Tongue (tissue), 3 donors: ENCODE measurements at places on chromosomes 11 and 22.

DNA sequence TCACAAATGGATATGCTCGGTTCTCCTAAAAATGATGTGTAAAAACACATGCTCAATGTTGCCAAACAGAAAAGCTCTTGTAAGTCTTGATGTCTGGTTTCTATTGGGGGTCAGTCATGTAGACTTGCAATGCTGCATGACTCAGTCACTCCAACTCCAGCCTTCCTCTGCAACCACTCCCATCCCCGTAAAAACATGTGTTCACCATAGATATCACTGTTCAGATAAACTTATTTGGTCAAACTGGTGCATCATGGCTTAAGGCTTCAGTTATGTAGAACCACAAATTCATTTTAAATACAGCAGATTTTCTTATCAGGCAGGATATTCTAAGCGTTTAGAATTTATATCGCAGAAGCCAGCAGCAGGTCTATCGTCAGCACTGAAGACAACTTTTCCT, 298.4 kb upstream of the LUZP2 start:
- no peak for DNase-seq

DNA sequence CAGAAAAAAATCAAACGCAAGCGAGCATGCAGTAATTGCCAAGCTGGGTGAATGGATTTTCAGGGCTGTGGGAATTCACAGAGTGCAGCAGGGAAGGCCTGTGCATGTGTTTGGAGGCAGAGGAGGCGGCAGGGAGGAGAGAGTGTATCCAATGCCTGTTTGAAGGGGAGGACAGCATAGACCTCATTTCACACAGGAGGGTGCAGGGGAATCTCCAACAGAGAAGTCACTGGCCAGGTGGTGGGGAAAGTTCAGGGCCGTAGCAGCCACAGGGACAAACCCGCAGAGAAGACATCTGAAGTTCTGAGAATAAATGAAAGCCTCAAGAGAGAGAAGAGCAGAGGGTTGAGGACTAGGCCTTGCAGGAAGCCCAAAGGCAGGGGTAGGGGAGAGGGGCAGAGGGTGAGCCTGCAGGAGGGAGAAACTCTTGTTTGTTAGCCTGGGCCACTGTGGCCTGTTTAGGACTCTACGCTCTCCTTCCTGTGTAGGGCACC, 19.2 kb upstream of the KDM2A start:
- no peak for DNase-seq

DNA sequence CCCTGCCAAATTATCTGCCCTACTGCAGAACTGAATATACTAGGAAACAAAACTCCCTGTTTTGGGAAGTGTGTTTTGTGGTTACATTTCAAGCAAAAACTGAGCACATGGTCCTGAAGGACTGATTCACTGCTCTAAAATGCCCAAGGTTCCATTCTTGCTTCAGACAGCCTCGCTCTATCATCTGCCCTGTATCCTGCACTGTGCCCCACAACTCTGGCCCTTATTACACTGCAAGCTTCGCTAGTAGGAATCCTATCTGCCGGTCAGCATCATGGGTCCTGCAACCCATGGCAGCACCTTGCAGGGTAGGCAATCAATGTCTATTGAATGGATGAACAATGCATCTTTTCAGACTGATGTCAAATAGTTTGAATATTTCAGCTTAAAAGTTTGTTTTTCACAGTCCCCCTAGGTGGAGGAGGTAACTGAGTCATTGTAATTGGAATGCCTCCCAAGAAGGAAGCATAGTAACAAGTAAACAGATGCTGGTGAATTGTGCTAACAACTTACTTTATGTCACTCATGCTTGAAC, 21.3 kb downstream of the LAYN start:
- DNase-seq = no peak

- peak; percentile 12 for DNase-seq
Observed at GRCh38 chr11:115084231-115084630, 405.9 kb downstream of the NXPE2 start.

DNA sequence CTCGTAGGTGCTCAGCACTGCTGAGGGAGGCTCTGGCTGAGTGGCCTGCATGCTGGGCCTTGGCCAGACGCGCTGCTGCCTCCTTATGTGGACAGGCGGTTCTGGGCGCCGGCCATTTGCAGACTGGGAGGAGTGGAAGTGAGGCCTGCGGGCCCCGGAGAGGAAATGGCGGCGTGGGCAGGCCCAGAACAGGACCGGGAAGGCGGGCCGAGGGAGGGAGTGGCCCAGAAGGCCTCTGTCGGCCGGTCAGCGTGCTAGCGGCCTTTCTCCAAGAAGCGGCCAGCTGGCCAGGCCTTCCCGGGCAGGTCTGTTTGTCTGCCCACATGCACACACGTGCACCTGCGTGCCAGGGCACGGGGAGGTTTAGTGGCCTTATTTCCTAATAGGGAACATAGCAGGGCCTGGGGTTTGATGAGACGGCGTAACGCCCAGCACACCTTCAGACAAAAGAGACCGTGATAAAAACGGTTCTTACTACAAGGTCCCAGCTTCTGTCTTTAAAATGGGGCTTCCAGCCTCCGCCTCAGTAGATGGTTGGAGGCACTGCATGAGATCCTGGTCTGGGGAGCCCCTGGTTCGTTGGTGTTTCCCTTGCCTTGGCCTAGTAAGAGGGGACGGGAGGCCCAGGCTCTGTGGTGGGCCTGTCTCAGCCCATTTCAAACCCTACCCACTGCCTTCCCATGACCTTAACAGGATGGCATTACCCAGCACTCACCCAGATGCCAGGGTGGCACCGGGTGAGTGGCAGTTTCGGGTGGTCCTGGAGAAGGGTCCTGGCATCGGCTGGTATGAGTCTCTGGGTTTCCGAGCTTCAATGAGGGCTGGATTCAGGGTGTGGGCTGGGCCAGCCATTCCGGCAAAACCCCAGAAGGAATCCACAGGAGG, 65.1 kb upstream of the PPARA start:
- DNase-seq = no peak

DNA sequence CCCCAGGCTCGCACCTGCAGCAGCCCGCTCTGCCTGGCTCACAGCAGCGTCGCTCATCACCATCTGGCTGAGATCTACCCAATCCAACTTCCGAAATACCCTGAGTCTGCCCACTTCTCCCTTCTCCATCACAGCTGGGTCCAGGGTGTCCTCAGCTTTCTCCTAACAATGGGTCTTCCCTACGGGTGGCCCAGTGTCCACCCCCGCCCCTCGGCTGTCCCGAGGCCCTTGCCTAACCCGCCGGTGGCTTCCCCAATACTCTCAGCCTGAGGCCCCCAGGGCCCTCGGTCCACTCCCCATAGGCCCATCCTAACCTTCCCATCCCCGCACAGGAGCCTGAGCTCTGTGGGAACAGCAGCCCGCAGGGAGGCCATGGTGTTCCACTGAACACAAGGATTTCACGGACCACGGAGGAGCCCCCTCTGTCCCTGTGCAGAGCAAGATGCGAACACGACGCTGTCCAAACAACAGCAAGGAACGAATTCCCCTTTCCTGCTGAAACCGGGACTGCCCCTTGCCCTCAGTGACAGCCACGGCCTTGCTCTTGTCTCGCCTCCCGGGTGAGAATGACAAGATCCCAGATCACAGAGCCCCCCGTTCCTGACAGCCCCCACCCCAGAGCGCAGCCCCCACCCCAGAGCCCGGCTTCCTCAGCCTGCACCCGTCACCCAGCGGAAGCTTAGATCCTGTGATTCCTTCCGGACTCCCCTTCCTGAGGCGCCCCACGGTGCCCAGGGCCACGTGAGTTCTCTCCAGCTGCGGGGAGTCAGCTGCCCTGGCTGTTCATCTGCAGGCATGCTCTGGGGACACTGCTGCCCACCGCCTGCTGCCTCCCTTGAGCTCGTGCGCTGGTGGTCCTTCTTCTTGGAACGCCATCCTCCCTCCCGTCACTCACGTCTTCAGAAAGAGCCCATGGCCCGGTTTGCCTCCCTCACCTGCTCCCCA, 48.8 kb upstream of the CARS1 start:
- no peak for DNase-seq

- no peak for DNase-seq
Observed at GRCh38 chr11:73186294-73186850, 31.7 kb upstream of the P2RY2 start.

- no peak for DNase-seq
Observed at GRCh38 chr11:84825106-84825660, 802.0 kb downstream of the DLG2 start.

DNA sequence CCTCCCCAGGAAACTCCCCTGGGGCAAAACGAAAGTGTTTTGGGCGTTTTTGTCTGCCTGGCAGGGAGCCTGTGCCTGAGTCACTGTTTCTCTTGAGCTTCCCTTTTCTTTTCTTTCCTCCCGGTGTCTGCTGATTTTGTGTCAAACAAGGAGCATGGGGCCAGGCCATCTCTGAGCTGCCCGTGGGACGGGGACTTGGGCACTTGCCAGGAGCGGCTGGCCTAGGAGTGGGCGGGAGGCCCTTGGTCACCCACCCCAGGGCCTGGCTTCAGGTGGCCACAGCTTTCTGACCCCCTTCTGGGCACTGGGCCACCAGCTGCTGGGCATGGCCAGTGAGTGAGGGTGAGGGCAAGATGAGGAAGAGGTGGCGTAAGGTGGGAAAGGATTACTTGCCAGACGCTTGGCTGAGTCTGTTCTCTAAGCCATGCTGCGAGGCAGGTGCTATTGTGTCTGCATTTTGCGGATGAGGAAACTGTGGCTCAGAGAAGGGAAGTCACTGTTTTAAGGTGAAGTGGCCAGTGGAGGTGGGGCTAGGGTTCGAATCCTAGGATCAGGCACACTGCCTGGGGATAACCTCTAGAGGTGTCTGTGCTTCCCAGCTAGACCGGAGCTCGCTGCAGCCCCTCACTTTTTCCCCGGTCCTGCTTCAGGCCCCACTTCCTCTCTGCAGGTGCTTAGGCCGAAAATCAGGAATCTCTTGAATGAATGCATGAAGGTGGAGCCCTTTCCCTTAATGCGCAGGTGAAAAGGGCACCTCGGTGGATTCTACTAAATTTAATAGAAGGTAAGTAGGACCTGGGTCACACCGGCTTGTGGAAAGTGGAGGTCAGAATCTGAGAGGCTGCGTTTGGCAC, 7.8 kb upstream of the NFAM1 start:
- DNase-seq = no peak

GRCh38 chr22:44758344-44758973, 6.1 kb downstream of the ARHGAP8 start:
- DNase-seq = peak; percentile 77

DNA sequence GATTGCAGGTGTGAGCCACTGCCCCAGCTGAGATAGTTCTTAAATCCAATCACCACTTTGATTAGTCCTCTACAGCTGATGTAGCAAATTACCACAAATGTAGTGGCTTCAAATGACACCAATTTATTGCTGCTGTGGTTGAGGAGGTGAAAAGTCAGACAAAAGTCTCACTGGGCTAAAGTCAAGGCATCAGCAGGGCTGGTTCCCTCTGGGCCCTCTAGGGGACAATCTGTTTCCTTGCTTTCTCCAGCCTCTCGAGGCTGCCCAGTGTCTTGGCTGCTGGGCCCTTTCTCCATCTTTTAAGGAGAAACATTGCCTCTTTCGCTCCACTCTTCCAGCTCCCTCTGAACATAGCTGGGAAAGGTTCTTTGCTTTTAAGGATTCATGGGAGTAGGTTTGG, 50.5 kb upstream of the SHANK2 start:
- DNase-seq = no peak

DNA sequence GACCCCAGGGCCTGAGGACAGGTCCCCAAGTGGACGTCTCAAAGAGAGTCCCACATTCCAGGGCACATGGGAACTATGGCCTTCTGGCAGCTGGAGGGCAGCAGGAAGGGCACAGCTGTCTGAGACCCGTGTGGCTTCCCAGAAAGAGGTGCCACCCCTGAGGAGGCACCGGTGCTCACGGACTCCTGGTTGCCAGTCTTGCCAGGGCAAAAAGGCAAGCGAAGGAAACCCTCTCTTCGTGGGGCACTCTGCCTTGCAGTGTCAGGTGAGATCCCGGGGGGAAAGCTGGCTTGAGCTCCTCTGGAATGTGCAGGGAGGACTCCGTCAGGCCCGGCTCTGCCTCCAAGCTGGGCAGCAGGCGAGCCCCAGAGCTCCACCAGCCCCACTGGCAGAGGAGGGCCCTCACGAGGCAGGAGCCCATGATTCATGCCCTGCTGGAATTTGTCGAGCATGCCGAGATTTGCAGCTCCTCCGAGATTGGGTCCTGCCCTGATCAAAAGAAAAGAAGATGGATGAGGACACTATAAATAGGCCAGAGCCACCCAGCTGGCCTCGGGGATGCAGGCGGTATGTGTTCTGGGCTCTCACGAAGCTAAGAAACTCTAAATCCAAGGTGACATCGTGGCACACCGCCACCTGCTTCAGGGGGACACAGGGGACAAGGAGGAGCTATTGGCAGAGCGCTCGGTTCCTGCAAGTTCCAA, 9.9 kb upstream of the CELSR1 start:
- peak; percentile 54 for DNase-seq

- DNase-seq = no peak
Observed at GRCh38 chr22:38989466-38989865, 7.3 kb downstream of the APOBEC3B start.

DNA sequence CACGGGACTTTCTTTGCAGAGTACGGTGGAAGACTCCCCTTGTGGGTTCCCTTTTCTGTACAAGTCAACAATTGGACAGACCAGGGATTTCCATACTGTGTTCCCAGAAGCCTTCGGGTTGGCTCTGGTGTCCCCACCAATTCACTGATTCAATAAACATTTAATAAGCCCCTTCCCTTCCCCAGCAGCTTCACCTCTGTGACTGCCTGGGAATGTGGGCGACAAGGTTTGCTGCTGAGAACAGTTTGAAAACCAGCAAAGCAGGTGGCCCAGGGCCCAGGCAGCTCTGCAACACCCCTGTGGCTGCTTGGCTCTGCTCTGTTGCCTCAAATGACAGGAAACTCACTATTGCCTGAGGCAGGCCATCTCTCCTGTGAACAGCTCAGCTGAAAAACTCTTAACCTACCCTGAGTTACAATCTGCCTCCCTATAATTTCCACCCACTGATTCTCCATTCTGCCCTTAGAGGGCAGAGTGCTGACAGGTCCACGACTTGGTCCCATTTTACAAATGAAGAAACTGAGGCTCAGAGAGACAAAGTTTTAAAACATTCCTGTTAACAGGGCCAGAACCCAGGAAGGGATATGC, 10.4 kb downstream of the ADORA2A start:
- no peak for DNase-seq

DNA sequence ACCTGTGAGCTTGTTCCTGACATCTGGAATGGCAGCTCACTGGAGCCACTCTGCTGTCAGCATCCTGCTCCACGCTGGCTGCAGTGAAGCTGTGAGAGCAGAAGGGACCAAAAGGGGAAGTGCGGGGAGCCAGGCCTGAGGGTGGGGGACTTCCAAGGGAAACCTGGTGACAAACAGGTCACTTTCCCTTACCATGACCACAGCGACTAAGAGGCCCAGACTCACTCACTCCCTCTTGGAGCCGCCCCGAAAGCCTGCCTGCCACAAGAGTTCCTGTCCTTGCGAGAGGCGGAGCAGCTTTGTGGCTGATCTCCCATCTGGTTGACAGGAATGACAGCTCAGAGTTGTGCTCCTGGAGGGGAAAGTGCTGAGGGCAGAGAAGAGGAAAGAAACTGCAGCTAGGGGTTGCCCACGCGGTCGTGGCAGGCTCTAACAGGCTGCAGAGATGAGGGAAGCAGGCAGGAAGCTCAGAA, 183.8 kb upstream of the NTM start:
- no peak for DNase-seq

- no peak for DNase-seq
Observed at GRCh38 chr11:112786196-112786595, 175.0 kb upstream of the NCAM1 start.
